ENCODE measurements at places on chromosomes 12 and 14.

GRCh38 chr12:107435072-107435471 lies 250.5 kb upstream of the PWP1 start:
- DNase-seq: no peak

GRCh38 chr14:102779574-102780315 lies 2.5 kb downstream of the TRAF3 start:
- DNase-seq: no peak

GRCh38 chr12:6551063-6551461 lies 4.8 kb downstream of the IFFO1 start:
- no peak for DNase-seq

DNA sequence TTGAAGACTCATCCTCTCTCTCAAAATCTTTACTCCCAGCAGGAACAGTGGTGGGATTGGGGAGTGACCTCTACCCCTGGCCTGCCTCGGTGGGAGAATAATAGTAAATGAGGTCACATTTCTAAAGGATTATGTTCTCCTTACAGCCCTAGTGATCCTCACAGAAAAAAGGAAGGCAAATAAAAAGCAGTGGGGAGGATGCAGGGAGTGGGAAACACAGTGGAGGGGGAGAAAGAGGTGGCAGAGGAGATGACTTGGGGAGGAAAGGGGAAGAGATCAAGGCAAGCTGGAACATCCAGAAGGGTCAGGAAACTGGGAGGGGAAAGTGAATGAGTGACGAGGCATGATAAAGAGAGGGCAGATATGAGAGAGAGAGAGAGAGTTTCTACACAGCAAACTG lies 8.3 kb upstream of the SYNDIG1L start:
- DNase-seq: no peak

DNA sequence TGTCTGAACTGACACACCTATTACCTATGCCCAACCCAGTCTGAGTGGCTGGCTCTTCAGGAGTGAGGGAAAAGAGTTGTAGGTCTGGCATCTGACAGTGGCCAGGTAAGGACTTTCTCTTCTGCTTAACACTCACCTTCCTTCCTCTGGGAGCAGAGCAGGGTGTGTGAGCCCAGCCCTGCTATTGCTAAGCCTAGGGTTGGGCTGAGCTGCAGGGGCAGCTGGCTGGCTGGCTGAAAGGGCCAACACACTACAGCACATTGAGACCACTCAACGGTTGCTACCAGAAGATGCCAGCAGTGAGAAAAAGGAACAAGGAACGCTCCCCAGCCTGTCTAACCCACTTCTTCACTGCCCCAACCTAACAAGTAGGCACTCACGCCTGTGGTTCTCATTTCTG lies 201.2 kb downstream of the DPF3 start:
- no peak for DNase-seq

GRCh38 chr12:24281341-24281740 lies 331.9 kb upstream of the SOX5 start:
- no peak for DNase-seq

DNA sequence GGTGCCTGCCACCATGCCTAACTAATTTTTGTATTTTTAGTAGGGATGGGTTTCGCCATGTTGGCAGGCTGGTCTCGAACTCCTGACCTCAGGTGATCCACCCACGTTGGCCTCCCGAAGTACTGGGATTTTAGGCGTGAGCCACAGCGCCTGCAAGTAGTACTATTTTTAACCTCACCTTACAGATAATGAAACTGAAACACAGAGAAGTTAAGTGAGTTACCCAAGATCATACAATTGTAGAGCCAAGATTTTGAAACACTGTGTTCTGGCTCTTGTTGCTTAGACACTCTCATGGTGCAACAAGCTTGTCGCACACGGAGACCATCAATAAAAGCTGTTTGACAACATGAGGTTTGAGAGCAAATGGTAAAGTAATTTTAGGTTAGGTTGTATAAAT lies 159.1 kb upstream of the LMNTD1 start:
- no peak for DNase-seq

DNA sequence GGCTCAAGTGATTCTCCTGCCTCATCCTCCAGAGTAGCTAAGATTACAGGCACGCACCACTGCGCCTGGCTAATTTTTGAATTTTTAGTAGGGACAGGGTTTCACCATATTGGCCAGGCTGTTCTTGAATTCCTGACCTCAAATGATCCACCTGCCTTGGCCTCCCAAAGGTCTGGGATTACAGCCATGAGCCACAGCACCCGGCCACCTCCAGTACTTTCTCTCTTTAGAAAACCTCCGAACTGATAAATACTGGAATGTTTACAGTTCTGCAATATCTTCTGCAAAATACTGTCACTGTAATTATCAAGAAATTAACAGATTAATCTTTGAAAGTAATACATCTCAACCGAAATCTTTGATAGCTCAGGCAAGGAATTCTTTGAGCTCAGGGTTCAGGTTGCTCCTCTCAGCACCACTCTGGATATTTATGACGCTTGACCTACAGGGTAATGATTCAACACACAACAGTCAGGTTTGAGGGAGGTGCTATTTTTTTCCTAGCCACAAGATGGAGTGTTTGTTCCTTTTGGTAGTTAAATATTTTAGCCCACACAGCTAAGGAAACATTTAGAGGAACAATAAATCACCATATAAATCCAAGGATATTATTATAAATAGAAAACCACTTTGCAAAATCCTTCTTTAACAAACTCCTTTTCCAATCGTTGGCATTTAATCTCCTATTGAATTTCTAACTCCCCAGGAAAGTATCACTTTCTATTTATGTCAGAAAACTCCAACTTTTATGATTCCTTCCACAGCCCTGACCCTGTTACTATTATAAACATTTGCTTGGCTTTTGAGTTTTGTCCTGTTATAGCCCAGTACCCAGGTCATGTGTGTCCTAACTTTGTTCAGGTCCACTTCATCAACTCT lies 48.6 kb upstream of the GTF2A1 start:
- DNase-seq: peak; percentile 60

DNA sequence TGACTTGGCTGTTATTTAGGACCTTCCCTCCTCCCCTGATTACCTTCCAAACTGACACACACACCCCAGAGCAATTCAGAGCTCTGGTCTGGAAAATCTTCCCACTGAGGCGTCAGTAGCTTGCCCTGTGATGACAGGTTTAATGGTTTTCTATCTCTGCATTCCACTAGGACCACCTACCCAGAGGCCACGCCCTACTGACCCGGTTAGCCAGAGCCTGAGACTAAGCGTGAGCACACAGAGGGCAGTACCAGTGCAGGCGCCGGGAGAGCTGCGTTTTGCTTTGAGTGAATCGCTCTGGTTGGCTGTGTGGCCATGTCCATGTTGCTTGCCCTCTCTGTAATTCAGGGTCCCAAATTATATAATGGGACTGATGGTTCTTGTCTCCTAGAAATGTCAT lies 36.2 kb upstream of the ATP2A2 start:
- DNase-seq: no peak

- no peak for DNase-seq
Observed at GRCh38 chr12:62898526-62898925, 36.4 kb downstream of the PPM1H start.

Measured in non-pigmented ciliary epithelial cell (primary cell).